ENCODE measurements at places on chromosomes 13 and 19.

DNA sequence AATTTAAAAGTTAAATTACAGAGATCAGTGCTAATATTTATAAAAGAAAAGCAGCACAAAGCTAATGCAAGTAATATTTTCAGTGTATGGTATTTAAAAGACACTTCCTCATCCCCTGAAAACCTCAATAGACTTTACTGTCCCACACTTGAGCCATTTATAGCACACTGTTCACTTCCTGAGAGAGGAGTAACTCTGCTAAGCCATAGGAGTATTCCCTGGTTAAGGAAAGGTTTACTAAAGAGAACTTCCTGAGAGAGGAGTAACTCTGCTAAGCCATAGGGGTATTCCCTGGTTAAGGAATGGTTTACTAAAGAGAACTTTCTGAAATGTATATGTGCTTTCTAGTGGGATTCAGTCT is 159.4 kb downstream of the NHLRC3 start:
- no peak for DNase-seq

DNA sequence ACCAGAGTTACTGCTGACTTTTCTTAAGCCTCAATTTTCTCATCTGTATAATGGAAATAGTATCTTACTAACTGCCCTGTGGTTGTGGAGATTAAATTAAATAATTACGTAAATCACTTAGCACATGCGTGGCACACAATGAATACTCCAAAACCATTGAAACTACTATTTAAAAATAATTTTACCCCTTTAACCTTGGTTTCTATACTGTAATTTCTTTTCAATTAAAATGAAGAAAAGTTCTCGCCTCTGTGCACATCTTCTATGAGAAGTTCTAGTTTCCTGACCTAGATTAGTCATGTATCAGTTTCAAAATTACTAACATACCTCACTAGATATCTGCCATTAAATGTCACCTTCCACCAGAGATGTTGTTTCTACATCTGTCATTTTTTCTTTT is 5.7 kb downstream of the SLITRK1 start:
- DNase-seq, result peak; percentile 46

GRCh38 chr19:24048261-24048660 is 38.7 kb upstream of the ZNF254 start:
- DNase-seq, result no peak

- no peak for DNase-seq
Measured at GRCh38 chr13:40189426-40189825, 477.0 kb downstream of the FOXO1 start.

GRCh38 chr13:97223037-97223710 is 1.0 kb downstream of the MBNL2 start:
- DNase-seq, result no peak

DNA sequence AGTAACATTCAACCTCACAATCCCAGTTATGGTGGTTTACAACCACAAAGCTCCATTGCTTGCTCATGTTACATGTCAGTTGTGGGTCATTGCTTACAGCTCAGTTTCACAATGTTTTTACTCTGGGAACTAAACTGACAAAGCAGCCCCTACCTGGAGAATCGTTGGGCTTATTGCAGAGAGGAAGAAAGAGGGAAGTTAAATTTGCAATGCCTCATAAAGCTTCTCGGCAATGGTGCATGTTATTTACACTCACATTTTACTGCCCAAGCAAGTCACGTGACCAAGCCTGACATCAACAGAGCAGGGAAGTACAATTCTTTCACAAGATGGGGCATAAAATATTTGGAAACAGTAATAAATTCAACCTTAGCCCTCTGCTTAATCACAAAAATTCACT is 441.6 kb downstream of the TDRD3 start:
- DNase-seq, result no peak

DNA sequence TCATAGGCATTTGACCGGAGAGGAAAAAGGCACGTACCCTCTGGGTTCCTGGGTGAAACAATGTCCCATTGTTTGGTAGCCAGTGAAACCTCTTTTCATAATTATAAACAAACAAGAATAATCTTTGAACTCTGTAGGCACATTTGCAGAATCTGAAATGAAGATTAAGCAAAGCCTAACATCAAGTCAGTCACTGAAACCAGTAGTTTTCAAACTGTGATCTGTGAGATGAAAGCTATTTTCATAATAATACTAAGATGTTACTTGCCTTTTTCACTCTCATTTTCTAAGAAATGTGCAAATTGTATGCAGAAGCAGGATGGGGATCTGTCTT is 105.4 kb downstream of the WDFY2 start:
- no peak for DNase-seq

DNA sequence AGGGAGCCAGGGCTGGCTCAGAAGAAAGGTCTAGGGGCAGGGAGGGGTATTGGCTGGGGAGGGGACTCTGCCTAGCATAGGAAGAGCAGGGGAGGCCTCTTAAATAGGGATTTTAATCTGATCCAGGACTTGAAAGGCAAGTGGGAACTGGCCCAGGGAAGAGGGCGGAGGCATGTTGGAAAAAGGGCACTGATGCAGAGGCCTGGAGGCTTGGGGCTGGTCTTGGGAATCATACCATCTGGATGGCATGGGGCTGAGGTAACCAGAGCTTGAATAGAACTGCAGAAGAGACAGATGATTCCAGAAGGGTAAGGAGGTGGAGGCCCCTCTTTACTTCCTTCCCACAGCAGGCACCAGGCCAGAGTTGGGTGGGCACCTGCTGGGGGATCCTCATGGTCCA is 29.1 kb downstream of the CERS4 start:
- DNase-seq, result peak; percentile 19

GRCh38 chr13:21100994-21101757 is 39.8 kb upstream of the LATS2 start:
- no peak for DNase-seq

- DNase-seq, result no peak
Measured at GRCh38 chr13:89382981-89383380, 1711.8 kb downstream of the SLITRK5 start.

GRCh38 chr19:45954156-45954555 is 19.5 kb downstream of the NOVA2 start:
- no peak for DNase-seq

DNA sequence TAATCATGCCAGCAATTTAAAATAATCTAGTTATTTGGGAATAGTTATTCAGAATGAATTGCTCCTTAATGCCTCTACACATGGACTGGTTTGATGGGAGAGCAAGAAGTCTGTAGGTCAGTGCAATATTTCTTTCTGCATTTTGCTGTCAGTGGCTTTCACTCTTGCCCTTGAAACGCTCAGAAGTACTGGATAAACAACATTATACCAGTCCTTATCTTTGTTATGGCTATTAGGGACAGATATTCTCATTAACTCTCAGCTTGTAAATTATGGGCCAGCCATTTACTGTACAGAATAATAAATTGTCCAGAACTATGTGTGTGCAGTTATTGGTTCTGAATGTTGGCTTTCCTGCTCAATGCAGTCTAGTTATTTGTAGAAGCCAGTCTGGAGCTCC is 224.4 kb downstream of the OXGR1 start:
- DNase-seq, result no peak

DNA sequence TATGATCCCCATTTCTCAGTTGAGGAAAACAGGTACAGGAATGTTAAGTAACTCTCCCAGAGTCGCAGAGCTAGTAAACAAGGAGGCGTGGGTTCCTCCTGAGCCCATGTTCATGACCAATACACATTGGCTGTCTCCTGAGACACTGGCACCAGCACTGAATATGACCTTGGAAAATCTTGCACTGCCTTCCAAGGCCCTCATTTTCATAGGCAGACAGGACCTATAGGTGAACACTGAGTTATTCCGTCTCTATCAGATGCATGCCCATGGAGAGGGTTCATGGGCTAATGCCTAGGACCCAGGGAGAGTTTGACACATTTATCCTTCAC is 504.8 kb downstream of the RFC3 start:
- DNase-seq, result no peak

DNA sequence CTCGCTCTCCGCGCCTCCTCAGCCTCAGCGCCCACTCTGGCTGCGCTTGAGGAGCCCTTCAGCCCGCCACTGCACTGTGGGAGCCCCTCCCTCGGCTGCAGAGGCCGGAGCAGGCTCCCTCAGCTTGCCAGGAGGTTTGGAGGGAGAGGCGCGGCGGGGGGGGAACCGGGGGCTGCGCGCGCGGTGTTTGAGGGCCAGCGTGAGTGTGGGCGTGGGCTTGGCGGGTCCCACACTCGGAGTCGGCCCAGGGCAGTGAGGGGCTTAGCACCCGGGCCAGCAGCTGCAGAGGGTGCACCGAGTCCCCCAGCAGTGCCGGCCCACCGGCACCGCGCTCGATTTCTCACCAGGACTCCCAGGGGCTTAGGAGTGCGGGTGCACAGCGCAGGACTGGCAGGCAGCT is 1220.9 kb downstream of the PCDH9 start:
- no peak for DNase-seq

- DNase-seq, result no peak
Measured at GRCh38 chr19:3047496-3048189, 14.7 kb downstream of the TLE5 start.

All from GM13976 (cell line).